ENCODE measurements at places on chromosomes 12 and 14.

GRCh38 chr12:31518680-31519227 is 72.2 kb downstream of the DENND5B start:
- no peak for DNase-seq

DNA sequence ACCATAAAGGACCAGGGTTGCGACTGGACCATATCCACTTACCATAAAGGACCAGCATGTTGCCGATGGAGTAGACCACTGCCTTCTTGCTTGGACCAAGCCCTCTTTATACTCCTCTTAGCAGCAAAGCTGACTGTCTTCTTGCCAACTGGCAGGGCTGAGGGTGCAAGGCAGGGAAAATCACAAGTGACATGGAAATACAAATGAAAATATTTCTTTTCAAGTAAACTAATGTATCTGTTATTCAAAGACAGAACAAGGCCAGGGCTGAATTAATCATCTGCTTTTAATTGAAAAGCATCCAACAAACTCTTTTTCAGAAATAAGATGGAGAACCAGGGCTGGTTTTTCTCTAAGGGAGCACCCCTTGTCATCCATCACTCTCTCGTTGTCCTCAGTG is at the start of gene CELA1:
Gene CELA1, minus strand, starts transcription at position 99 of the 400 bp plus-strand sequence. Its CDS starts 41 bp downstream, at position 58.
- DNase-seq: no peak

- DNase-seq: no peak
Measured at GRCh38 chr12:116068853-116069252, 208.6 kb downstream of the MED13L start.

GRCh38 chr14:22854963-22855724 is 16.4 kb upstream of the LRP10 start:
- no peak for DNase-seq

GRCh38 chr12:111355201-111355925 is 13.5 kb downstream of the PHETA1 start:
- no peak for DNase-seq

DNA sequence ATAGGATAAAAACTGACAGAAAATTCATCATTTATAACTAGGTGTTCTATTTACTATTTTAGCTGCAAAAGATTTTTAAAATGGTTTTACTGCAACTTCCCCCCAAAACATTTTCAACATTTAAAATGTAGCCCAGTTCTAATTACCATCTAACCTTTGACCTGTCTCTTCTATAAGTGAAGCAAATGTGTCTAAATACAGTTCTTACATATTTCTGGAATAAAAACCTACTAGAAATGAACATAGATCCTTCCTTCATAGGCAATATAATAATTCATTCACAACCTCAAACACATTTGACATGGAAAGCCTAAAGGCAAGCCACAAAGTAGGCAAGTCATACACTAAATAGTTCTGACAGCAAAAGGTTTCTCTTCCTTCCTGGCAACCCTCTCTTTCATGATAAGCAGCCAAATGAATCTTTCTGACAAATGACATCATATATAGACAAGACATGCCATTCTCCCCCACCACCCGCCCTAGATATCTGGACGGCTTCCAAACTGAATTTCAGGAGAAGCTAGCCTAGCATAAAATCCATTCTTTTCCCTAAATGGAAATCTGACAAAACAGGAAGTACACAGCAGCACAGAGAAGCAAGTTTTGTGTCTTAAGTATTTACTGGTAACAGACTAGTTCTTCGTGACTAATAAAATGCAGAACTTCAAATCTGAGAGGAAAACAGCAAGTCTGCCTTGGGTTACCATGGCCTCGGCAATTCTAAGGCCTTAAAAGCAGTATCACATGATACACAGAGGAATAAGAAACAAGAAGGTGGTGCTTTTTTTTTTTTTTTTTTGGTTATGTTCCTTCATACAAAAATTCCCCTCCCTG is 17.2 kb upstream of the ARID4A start:
- no peak for DNase-seq

- no peak for DNase-seq
Measured at GRCh38 chr14:77554207-77554606, 55.6 kb upstream of the ISM2 start.

GRCh38 chr12:117674313-117674712 is 294.5 kb downstream of the KSR2 start:
- DNase-seq: no peak

GRCh38 chr12:58254463-58255100 is 313.2 kb downstream of the ATP23 start:
- no peak for DNase-seq

- DNase-seq: no peak
Measured at GRCh38 chr14:77654001-77654441, 37.6 kb upstream of the SPTLC2 start.

DNA sequence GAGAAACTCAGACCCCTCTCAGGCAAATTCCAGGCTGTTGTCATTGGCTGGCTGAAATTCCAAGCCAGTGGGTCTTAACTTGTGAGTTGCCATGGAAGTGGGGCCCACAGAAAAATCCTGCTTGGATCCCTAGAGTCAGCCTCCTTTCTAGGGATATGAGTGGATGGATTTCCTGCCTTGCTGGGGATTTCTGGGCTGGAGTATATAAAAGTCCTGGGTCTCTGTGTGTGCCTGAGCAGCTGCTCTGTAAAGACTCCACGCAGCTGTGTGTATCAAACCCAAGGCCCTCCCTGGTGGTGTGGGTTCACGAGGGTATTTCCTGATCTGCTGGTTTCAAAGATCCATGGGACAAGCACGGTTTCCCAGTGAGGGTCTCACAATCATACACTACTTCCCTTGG is 1077.1 kb downstream of the SLC16A7 start:
- no peak for DNase-seq

DNA sequence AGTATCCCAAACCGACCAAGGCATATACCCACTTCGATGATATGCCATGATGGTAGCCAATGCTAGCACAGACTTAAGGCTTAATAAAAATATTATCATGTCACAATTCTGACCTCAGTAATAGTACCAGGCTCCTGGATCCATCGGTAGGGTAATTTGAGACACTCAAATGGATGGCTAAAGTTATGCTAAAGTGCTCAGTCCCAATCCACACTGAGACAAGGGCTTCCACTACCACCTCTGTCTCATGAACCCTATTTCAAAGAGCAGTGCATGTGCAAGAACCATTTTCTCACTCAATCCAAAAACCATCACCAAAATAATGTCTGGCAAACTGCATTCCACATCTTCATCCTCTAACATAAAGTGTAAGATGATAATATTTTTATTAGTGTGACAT is 122.4 kb upstream of the KRR1 start:
- no peak for DNase-seq

- no peak for DNase-seq
Measured at GRCh38 chr12:87317302-87317701, 711.9 kb downstream of the C12orf50 start.

DNA sequence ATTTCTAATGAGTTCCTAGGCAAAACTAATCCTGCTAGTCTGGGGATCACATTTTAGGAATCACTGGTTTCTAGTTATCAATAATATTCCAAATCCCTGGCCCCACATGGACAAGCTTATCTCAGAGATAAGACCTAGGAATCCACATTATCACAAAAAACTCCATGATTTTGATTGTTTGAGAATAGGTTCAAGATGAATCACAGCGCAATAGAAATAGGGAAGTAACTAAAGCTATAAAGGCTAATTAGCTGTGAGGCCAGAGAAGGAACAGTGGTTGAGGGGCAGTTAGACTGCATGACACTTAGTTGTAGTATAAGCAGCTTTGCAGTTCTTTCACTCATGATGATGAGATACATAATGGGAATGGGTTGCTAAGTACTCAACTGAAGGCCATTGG is 13.1 kb upstream of the ATP5F1B start:
- DNase-seq: no peak

GRCh38 chr12:101764051-101764792 is 25.0 kb upstream of the SYCP3 start:
- DNase-seq: no peak

GRCh38 chr14:59337141-59337611 is 128.0 kb downstream of the GPR135 start:
- DNase-seq: no peak

GRCh38 chr12:95396849-95397468 is 77.0 kb upstream of the METAP2 start:
- DNase-seq: no peak

All from vagina (tissue), 2 donors.